ENCODE measurements at places on chromosomes 2 and 18. TPM values are rescaled to one million over a fixed set of nuclear protein-coding genes. Genes with fewer than 3 reads are reported as not detected.

DNA sequence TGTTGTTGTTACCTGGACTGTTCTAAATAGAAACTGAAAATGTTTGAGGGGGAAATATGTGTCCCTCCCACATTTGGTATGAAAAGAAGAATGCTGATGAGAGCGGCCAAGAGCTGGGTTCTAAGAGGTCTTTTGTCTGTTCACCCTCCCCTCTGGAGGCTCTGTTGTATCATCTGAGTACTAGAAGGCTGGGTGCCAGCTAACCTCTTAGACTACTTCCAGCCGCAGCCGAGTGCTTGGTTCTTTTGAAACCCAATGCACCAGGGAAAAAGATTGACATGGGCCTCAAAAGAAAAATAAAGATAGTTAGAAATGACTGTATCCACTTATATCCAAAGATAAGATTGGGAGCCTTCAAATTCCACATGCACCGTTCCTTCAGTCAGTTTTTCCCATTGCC, 255.9 kb downstream of the TXNL1 start:
- no peaks in the 10 kb centered on the region for H3K4me1 ChIP-seq
- H3K36me3 ChIP-seq: no peaks in the 10 kb centered on the region
- H3K4me3 ChIP-seq: no peak overlapping the region
- no peak overlapping the region for H3K27ac ChIP-seq
- DNase-seq: no peak

DNA sequence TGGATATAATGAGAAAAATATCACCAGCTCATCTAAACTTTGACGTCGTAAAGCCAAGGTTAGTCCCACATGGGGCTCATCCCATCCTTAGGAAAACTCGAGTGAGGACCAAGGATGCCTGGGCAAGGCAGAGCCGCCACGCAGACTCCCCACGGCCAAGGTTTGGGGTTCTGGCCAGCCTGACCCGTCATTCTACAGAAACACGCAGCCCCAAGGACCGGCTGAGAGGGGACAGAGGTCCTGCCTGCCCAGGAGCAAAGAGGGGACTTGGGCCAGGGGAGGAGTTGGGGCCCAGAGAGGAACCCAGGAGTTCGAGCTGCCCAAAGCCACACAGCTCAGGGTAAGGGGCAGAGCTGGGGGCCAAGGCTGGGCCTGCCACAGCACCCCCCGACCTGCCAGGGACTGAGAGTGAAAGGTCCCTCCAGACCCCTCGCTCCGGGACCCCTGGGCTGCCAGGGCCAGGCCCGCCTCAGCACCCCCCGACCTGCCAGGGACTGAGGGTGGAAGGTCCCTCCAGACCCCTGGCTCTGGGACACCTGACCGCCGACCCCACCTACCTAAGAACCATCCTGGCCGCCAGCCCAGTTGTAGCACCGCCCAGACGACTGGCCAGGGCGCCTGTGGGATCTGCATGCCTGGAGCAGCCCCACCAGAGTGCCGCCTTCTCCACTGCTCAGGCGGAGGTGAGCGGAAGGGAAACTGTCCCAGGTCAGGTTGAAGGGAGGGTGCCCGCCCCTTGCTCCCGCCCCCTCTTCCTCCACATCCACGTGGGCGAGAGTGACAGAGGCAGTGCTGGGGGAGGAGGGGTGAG, at the start of gene PDCD1:
Gene PDCD1 (minus strand): TSS at position 689 of the 811 bp plus-strand sequence. CDS start 56 bp downstream, at position 633.
- H3K27ac ChIP-seq: peak within 1 kb of the TSS; percentile 64
- no peaks in the 10 kb centered on the region for H3K27me3 ChIP-seq
- H3K4me1 ChIP-seq: peaks cover 74% of the 10 kb centered on the region
- peak; percentile 48 for DNase-seq

DNA sequence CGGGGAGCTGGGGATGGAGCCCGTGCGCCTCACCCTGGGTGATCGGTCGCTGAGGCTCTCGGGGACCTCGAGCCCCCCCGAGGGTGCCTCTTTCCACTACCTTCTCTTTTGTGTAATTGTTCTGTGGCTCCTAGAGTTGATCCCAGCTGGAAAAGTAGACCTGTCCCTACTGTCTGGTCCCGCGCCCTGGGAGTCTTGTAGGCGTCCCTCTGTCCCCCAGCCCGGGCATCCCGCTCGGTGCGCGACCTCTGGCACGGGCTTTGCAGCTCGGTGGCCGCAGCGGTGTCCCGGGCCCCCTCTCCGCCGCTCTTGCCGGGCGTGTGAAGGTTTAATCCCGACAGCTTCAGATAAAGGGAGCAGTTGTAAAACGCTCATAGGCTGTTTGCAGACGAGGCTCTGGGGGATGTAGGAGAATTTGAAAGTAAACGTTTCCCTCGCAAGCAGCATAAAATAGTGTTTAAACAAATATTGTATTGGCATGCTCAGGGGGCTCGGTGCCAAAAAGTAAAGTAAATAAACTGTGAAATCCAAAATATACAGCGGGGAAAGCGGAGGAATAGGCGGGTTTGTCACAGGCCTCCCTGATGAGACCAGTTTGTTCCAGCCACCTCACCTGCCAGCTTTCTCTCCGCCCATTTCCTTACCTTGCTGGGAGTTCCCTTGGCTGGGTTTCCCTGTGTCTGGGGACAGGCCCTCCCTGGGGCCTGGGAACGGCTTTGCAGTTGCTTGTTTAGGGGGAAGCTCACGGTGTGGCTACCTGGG, 1.9 kb downstream of the GLI2 start:
- no peak overlapping the region for H3K27ac ChIP-seq
- H3K4me3 ChIP-seq: no peak overlapping the region
- peaks cover 21% of the 10 kb centered on the region for H3K27me3 ChIP-seq
- no peak for DNase-seq
- H3K4me1 ChIP-seq: no peaks in the 10 kb centered on the region

- H3K36me3 ChIP-seq: no peaks in the 10 kb centered on the region
- H3K4me1 ChIP-seq: no peaks in the 10 kb centered on the region
- DNase-seq: no peak
- H3K4me3 ChIP-seq: no peak overlapping the region
- no peaks in the 10 kb centered on the region for H3K27me3 ChIP-seq
These were observed 11.3 kb downstream of the TTLL4 start for GRCh38 chr2:218721934-218722333.

GRCh38 chr2:168059758-168060157, 187.6 kb downstream of the STK39 start:
- H3K27ac ChIP-seq: no peak overlapping the region
- no peak for DNase-seq
- peaks cover 3% of the 10 kb centered on the region for H3K36me3 ChIP-seq
- H3K4me3 ChIP-seq: no peak overlapping the region
- peaks cover 13% of the 10 kb centered on the region for H3K4me1 ChIP-seq

DNA sequence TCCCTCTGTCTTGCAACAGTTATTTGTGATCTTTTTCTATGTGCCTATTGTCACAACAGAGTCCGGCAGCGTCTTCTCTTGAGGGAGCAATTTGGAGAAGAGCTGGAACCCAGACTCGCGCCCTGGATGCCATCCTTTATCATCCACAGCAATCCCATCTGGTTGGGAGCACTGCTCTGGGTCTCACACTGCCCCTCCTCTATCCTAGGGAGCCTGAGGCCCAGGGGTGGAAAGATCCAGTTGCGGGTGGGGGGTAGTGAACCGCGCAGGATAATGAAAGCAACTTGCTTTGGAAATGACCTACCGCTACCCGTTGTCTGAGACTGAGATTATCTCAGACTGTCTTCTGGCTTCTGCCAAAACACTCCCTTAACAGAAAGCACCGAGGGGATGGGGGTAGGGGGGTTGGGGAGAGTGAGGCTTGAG, 713 bp downstream of the WBP1 start:
- H3K27ac ChIP-seq: peak overlapping the region; percentile 100
- H3K4me1 ChIP-seq: peaks cover 47% of the 10 kb centered on the region
- no peak for DNase-seq
- peaks cover 19% of the 10 kb centered on the region for H3K36me3 ChIP-seq

DNA sequence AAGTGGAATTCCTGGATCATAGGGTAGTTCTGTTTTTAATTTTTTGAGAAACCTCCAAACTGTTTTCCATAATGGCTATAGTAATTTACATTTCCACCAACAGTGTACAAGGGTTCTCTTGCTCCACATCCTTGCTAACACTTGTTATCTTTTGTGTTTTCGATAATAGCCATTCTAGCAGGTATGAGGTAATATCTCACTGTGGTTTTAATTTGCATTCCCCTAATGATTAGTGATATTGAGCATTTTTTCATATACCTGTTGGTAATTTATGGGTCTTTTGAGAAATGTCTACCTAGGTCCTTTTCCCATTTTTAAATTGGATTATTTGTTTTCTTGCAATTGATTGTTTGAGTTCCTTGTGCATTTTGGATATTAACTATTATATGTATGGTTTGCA, 39.6 kb downstream of the DIS3L2 start:
- no peak for DNase-seq
- H3K27ac ChIP-seq: no peak overlapping the region
- H3K36me3 ChIP-seq: no peaks in the 10 kb centered on the region
- H3K4me1 ChIP-seq: no peaks in the 10 kb centered on the region
- no peak overlapping the region for H3K4me3 ChIP-seq
- no peaks in the 10 kb centered on the region for H3K27me3 ChIP-seq

GKN1 gene
- total RNA-seq: not detected

GRCh38 chr18:36419900-36420531, 122.5 kb downstream of the FHOD3 start:
- DNase-seq: no peak
- H3K27me3 ChIP-seq: no peaks in the 10 kb centered on the region
- no peaks in the 10 kb centered on the region for H3K4me1 ChIP-seq
- H3K36me3 ChIP-seq: no peaks in the 10 kb centered on the region
- H3K27ac ChIP-seq: no peak overlapping the region

- H3K4me1 ChIP-seq: peaks cover 44% of the 10 kb centered on the region
- no peaks in the 10 kb centered on the region for H3K27me3 ChIP-seq
- H3K4me3 ChIP-seq: no peak overlapping the region
- no peak overlapping the region for H3K27ac ChIP-seq
These were observed 12.7 kb upstream of the ARID5A start for GRCh38 chr2:96523659-96524481.

- no peak for DNase-seq
- no peaks in the 10 kb centered on the region for H3K36me3 ChIP-seq
- no peak overlapping the region for H3K27ac ChIP-seq
- no peak overlapping the region for H3K4me3 ChIP-seq
- H3K27me3 ChIP-seq: no peaks in the 10 kb centered on the region
These were observed 108.2 kb upstream of the ERBB4 start for GRCh38 chr2:212646698-212647366.

DNA sequence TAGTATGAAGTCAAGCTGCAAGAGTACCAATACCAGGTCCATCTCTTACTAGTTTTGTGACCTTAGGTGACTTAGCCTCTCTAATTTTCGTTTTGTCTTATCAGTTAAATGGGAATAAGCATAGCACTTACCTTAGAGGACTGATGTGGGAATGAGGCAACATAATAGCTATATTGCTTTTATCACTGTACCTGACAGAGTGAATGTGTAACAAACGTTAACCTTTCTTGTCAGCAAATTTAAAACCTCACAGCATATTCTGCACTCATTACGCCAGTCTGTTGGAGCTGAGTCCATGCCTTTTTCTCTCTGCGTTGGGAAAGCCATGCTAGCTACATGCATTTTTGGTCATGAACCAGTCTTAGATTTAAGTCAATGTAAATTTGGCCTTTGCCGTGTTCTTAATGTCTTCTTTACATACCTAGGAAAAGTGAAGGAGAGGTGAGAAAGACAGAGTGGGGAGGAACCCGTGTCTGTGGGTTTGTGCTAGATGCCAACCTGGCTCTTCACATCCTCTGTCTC, at the start of gene IL36B:
Gene IL36B (minus strand): TSS at position 472 of the 522 bp plus-strand sequence.
- H3K27ac ChIP-seq: no peak within 1 kb of the TSS
- H3K36me3 ChIP-seq: no peaks in the 10 kb centered on the region
- H3K4me3 ChIP-seq: no peak within 1 kb of the TSS
- no peak for DNase-seq
- no peaks in the 10 kb centered on the region for H3K4me1 ChIP-seq

DNA sequence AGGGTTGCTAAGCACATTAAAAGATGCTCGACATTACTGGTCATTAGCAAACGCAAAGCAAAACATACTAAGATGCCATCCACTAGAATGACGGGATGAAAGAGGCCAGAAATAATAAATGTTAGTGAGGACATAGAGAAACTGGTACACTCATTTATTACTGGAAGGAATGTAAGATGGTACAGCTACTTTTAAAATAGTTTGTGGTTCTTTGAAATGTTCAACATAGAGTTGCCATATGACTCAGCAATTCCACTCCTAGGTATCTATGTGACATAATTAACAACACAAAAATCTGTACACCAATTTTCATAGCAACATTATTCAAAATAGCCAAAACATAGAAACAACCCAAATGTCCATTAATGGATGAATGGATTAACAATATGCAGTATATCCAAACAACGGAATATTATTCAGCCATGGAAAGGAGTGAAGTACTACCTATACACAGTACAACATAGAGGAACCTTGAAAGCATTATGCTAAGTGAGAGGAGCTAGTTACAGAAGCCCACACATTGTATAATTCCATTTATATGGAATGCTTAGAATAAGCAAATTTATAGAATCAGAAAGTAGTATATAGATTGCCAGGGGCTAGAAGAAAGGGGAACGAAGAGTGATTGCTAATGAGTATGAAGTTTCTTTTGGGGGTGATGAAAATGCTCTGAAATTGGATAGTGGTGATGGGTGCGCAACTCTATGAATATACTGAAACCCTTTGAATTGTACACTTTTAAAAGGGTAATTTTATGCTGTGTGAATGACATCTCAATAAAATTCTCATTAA, 61.9 kb upstream of the IL1R1 start:
- H3K4me3 ChIP-seq: no peak overlapping the region
- H3K36me3 ChIP-seq: no peaks in the 10 kb centered on the region
- peaks cover 29% of the 10 kb centered on the region for H3K4me1 ChIP-seq
- no peaks in the 10 kb centered on the region for H3K27me3 ChIP-seq
- no peak overlapping the region for H3K27ac ChIP-seq

SLC9A4 gene
- 0.08 TPM for total RNA-seq

UGT1A8 gene
- total RNA-seq: not detected

GRCh38 chr18:5237083-5237722, 40.1 kb upstream of the AKAIN1 start:
- no peaks in the 10 kb centered on the region for H3K27me3 ChIP-seq
- H3K4me1 ChIP-seq: peaks cover 44% of the 10 kb centered on the region
- H3K36me3 ChIP-seq: no peaks in the 10 kb centered on the region

DNA sequence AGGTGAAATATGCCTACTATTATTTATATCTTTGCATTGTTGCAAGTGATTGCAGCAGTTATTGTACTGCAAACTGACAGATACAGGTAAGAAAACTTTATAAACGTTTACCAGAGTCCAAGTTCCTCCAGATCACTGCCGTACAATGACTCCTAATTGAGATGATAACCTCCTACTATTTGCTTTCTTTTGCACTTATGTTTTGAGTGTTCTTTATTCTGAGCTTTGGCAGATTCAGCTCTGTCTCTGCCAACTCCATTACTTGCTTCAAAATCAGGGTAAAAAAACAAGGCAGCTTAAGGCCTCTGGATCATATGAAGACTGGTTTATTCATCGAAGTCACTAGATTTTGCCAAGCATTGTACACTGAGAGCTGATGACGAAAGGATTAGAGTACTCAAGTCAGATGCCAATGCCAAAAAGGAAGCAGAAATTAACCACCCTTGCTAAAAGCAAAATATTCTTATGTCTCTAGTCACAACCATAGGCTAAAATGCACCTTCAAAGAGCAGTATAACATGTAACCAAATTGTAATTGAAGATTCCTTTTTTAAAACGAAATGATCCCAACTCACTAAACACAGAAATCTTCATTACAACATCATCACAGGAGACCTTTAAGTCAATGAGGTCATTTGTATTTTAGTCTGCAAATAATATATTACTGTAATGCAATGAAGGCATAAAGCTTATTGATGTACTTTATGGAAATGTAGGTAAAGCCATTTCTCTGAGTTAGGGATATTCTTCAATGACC, 10.5 kb upstream of the IKZF2 start:
- DNase-seq: no peak
- no peaks in the 10 kb centered on the region for H3K27me3 ChIP-seq
- H3K27ac ChIP-seq: no peak overlapping the region
- no peaks in the 10 kb centered on the region for H3K36me3 ChIP-seq

Measured in CD4-positive, alpha-beta memory T cell (primary cell).